Subcutaneous adipose tissue (tissue), 4 donors: ENCODE measurements at places on chromosomes 3 and 15. TPM values are rescaled to one million over a fixed set of nuclear protein-coding genes. Genes with fewer than 3 reads are reported as not detected.

Gene SPTSSB
- total RNA-seq: 0.51 TPM

Gene SLC27A2
- 2.4 TPM for total RNA-seq

Gene LSMEM2
- total RNA-seq: not detected

Gene CGNL1
- 3.3 TPM for total RNA-seq

Gene GOLGA8N
- total RNA-seq: 17.8 TPM

Gene BNC1
- total RNA-seq: 0.34 TPM

Gene DUOXA2
- total RNA-seq: not detected

Gene ECE2
- total RNA-seq: not detected

Gene CERS3
- 4.7 TPM for total RNA-seq

Gene SLC9C1
- not detected for total RNA-seq

Gene SOX14
- not detected for total RNA-seq

Gene CSPG5
- 2.8 TPM for total RNA-seq

Gene TNNC1
- total RNA-seq: not detected
